ENCODE measurements at places on chromosomes 5 and 9.
A peak's percentile ranks its signal among the peaks of the same experiment; 100 is the strongest.

- no peak for DNase-seq
Measured at GRCh38 chr5:109739741-109740728, 50.3 kb downstream of the MAN2A1 start.

GRCh38 chr5:133930061-133930812 is 38.2 kb downstream of the C5orf15 start:
- DNase-seq, result peak; percentile 52

DNA sequence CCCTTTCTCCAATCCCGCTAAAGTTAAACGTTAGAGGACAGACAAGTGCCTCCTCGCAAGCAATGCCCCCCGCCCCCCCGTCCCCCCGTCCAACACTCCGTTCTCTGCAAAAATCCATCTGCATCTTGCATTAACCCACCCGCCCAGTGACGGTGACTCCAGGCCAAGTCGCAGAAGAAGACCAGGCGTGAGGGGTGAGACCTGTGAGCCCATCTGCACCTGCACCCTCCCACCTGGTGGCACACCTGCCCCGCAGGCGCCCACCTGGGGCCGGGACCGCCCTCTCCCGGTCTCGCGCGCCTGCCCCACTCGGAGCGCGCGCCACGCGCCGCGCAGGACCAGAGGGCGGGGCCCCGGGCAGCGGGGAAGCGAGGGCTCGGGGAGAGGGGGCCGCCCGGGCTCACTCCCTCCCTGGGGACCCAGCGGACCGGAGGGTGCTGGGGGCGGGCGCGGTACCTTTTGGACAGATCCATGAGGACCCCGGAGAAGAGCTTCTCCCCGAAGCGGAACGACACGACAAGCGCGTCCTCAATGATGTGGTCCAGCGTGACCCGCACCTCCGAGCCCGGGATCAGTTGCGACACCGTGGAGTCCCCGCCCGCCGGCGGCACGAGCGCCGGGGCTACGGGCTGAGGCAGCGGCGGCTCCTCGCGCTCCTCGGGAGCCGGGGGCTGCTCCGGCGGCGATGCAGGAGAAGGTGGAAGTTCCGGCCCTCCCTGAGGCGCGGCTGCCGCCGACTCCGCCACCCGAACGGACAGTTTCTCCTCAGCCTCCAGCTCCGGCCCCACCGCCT is 705 bp downstream of the PWWP2A start:
- DNase-seq, result peak; percentile 50

DNA sequence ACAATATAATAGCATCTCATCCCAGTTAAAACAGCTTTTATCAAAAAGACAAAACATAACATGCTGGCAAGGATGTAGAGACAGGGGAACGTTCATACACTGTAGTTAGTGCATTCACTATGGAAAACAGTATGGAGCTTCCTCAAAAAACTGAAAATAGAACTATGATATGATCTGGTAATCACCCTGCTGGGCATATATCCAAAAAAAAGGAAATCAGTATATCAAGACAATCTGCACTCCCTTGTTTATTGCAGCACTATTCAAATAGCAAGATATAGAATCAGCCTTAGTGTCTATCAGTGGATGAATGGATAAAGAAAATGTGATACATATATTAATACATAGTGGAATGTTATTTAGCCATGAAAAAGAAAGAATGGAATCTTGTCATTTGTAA is 88.5 kb downstream of the PBX3 start:
- DNase-seq, result no peak

DNA sequence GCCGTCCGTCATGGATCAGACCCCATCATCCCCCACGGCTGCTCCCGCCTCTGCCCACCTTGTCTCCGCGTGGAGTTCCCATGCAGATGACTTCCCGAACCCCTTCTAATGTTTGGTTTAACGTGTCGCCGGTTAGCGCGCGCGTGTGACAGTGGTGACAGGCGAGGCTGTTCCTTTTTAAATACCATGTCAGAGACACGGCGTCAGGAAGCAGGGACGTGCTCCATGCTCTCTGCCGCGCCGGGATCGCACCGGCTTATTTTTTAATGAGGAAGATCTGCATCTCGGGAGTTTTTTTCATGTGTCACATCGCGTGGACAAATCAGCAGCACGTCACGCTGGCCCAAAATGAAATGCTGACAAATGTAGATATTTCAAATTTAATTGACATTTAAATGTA is 35.9 kb downstream of the CRB2 start:
- DNase-seq, result no peak

GRCh38 chr5:136631186-136631585 is 265.8 kb upstream of the TRPC7 start:
- DNase-seq, result no peak

DNA sequence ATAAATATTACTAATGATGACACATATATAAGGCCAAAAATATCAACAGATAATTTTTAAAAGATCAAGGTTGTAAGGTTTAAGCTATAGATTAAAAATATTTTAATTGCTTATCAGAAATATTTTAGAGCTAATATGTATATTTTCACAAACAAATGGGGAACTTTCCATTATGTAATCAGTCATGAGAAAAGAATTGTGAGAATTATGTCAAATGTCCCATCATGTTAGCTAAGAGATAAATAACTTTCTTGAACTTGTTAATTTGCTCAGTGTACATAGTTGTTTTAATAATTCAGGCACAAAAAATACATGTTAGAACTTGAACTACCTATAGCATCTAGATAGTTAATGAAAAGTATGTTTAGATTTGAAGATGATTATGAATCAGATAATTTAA is 67.7 kb downstream of the SYK start:
- DNase-seq, result no peak

GRCh38 chr9:97987487-97987886 is 4.3 kb downstream of the ANP32B start:
- DNase-seq, result no peak
